Stromal cell of bone marrow (primary cell): ENCODE measurements at places on chromosomes 11 and 22.

- no peak for DNase-seq
Observed at GRCh38 chr22:37744589-37744988, 47.7 kb downstream of the TRIOBP start.

DNA sequence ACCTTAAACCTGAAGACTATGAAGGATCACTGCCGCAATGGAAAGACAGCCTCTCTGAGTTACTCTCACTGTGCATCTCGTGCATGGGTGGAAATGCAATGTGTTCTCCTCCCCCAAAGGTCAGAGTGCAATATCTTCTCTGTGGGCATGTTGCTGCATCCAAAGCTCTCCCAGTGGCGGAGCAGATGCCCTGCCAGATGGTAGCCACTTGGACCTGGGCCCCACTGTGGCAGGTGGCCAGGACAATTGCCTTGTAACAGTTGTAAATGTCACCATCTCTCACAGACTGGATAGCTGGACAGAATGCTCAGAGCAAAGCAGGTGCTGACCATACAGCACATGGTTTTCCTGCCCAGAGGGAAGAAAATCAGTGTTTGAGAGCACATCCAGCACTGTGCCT lies 542.0 kb downstream of the FAM181B start:
- no peak for DNase-seq

- DNase-seq = no peak
Observed at GRCh38 chr11:68927280-68928135, 23.8 kb downstream of the IGHMBP2 start.

DNA sequence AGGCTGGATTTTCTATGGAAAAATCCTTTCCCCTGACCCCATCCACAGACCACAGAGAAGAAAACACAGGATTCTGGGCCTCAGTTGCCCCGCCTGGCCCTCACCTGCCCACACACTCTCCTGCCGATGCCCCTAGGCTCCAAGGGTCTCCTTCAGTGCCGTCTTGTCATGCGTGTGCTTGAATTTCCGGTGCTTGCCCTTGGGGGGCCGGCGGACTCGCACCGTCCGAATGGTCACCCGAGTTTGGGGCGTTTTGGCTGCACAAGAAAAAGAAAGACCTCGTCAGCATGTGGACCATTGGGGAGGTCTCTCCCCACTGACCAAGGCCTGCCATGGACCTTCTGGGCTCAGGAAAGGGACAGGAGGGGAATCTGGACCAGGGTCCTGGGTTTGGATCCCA lies 19.2 kb downstream of the PDGFB start:
- no peak for DNase-seq

GRCh38 chr11:122069707-122070360 lies 46.2 kb downstream of the BLID start:
- DNase-seq = peak; percentile 83

- DNase-seq = no peak
Observed at GRCh38 chr22:47564158-47564450, 801.7 kb downstream of the TBC1D22A start.

DNA sequence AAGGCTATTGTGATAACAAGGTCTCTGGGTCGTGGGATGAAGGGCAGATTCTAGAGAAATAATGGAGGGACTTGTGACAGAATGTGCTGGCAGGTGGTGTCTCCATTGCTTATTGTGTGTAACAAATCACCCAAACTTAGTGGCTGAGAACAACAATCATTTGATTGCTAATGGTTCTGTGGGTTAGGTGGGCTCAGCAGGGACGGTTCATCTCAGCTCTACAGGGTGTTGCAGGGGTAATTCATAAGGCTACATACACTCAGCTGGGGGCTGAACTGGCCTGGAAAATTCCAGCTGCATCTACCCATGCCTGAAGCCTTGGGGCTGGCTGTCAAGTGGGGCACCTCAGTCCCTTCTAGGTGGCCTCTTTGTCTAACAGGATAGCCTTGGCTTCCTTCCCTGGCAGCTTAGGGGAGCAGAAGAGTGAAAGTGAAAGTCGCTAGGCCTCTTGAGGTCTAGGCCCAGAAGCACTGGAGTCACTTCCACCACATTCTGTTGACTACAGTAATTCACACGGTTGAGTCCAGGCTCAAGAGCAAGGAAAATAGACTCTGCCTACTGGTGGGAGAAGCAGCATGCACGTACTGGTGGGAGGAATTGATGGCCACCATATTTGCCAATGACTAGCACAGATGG lies 308.9 kb downstream of the MN1 start:
- no peak for DNase-seq

DNA sequence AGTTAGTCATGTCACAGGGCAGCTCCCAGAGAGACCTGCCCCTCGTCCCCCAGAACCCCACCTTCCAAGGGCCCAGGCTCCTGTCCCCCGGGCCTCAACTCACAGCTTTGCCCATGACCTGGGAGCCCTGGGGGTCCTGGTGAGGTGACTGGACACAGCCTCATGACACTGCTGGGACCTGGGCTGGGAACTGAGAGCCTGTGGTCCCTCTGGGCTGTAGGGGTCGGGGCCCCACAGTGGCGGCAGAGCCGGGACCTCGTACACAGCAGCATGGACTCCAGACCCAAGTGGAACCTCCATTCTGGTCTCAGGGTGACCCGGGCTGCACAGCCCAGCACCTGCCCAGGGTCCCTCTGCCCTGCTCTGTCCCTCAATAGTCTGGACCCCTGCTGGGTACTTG lies 6.9 kb downstream of the APOBEC3A start:
- DNase-seq = no peak

DNA sequence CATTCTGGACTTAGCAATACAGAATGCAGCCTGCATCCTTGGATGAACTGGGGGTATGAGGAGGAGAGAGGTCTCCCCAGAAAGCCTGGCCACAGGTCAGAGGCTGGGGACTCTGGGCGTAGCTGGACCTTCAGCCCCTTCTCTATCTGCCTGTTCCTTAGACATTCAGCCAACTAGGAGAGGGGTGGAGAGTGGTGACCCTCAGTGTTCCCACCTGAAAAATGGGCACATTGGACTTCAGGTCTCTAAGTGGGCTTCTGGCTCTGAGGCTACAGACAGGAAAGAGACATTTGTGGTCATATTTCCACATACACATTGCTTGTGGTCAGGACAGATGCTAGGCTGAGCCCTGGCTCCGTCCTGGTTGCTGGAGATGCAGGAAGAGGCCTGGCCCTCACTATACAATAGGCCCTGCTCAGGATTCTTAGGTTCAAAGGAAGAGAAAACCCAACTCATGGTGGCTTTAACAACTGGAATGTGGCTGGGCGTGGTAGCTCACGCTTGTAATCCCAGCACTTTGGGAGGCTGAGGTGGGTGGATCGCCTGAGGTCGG lies 30.1 kb upstream of the CBX7 start:
- no peak for DNase-seq

GRCh38 chr11:104529906-104530305 lies 366.0 kb upstream of the PDGFD start:
- DNase-seq = no peak

GRCh38 chr11:73198677-73199076 lies 19.4 kb upstream of the P2RY2 start:
- no peak for DNase-seq

GRCh38 chr22:43390872-43391271 lies 20.9 kb upstream of the MPPED1 start:
- DNase-seq = no peak

DNA sequence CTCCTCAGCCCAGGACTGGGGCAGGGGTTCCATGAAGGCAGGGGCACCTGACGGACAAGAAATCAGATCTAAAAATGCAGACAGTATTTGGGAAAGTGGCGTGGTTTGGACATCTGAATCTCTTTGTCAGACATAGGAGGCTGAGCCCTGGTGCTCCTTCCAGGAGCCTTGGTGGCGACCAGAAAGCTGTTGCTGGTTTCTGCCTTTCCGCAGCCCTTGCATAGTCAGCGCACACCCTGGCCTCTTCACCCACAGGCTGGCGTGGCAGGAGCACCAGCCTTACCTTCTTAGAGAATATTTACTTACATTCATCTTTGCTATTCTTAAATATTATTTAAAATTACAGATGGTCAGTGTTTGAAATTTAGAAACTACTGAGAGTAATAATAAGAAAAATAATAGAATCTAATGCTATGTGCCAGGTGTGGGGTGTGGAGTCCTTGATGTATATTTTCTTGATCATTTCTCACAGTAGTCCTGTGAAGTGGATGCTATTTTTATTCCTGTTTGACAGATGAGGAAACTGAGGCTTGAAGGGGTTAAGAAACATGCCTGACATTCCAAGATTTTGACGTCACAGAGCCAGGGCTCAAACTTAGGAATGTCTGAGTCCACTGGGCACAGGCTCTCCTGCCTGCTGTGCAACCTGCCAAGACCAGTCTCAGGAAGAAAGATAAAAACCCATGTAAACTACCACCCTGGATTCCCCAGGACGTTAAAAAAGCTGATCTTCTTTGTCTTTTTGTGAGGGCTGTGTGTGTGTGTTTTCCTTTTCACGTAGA lies 51.6 kb downstream of the TBC1D22A start:
- no peak for DNase-seq

- no peak for DNase-seq
Observed at GRCh38 chr22:30186510-30186909, 60.0 kb downstream of the LIF start.

GRCh38 chr11:112454841-112455240 lies 194.2 kb upstream of the PLET1 start:
- no peak for DNase-seq

DNA sequence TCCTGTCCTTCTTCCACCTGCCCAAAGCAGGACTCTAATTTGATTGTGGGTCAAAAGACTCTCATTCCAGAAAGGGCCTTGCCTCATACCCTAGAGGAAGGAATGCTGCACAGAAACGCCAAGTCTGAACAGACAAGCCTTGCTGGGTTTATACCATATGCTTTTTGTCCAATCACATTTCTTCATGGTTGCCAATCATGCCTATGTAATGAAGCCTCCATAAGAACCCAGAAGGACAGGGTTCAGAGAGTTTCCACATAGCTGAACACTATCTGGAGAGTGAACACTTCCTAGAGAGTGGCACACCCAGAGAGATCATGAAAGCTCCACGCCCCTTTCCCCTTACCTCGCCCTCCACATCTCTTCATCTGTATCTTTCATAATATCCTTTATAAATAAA lies 4.8 kb upstream of the SAA2 start:
- no peak for DNase-seq

DNA sequence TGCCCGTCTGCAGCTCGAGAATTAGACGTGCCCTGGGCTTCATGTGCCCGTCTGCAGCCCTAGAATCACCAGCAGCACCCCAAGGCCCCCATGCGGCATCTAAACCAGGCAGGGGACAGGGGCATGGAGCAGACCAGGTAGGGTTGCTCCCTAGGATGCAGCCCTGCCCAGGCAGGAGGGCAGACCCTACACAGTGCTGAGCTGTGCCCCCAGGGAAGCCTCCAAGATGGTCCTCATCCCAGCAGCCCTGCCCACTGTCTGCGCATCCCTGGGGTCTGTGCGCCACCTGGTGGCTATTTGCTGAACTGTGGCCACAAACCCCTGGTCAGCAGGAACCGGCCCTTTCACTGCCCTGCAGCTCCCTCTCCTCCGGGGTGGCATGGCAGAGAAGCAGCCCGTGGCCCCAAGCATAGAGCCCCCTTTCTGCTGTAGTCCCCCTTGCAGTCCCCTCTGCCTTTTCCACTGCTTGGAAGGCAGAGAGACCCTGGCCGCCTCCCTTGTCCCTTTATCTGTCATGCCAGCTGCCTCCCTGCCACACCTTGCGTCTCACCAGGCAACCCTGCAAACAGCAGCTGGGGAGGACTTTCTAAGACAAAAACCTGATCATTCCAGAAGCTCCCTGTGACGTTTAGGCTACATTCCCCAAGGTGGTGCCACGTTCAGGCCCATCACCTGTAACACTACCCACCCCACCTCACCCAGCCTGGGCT lies 86.6 kb downstream of the KCNQ1 start:
- peak; percentile 20 for DNase-seq

- DNase-seq = no peak
Observed at GRCh38 chr11:44858796-44859527, 91.7 kb downstream of the TP53I11 start.

DNA sequence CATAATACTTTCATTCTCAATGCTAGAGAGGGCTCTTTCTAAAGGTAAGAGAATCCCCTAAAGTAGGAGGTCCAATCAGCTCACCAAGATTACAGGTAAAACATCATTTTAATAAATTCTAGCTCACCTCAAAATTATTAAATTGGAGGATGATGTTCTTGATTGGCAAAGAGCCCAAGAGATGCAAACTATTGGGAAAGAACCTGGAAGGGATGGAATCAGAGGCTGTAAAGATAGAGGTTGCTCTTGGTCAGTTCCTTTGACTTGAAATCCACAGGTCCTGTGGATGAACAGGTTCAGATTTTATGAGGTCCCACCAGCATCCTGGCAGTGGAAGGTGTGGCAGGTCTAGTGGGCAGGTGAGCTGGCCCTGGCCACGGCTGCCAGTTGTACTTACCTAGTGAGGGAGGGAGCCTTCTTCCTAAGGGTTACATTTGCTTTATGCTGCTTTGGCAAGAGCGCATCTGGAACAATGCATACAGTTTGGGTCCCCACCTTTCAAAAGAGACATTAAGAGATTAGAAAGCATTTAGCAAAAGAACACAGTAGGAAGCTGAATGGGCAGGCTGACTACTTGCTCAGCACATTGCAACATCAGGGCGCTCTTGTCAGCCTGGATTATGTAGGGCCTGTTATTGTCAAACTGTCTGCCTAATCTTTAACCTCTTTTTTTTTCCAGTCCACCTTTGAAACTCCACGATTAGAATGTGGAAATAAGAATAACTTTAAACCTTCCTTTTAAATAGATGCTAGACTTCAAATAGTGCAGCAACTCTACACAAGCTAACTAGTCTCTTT lies 97.0 kb downstream of the RDX start:
- DNase-seq = no peak

DNA sequence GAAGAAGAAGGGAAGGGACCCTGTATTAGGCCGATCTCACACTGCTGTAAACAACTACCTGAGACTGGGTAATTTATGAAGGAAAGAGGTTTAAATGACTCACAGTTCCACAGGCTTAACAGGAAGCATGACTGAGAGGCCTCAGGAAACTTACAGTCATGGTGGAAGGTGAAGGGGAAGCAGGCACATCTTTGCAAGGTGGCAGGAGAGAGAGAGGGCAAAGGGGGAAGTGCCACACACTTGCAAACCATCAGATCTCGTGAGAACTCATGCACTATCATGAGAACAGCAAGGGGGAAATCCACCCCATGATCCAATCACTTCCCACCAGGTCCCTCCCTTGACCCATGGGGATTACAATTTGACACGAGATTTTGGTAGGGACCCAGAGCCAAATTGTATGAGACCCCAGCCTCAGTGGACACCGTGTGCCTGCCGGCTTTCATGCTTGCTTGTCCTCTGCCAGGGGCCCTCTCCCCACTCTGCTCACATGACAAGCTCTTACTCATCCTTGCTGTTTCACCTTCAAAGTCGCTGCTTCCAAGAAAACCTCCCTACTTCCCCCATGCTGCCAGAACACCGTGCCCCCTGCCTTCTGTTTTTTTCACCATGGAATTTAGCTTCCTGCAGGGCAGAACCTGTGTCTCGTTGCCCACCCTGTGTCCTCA lies 23.3 kb upstream of the PPFIA1 start:
- DNase-seq = no peak
